ENCODE measurements at places on chromosomes 11 and 22.

- no peak for DNase-seq
Observed at GRCh38 chr11:61710019-61710418, 29.8 kb downstream of the DAGLA start.

DNA sequence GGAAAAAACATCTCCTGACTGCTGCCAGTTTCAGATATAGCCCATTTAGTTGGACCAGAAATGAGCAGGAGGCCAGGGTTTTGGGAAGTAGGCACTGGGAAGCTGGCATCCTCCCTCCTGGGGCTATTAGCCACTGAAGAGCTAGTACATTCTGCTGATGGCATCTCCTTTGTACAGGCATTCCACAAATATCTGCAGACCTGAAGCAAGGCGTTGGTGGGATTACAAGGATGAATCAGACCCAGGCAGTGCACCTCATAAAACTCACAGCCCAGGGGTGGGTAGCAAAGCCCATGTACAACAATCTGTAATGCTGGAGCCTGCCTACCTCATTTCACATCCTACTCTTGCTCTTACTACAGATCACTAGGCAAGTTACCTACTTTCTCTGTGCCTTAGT, 27.5 kb upstream of the POU2AF1 start:
- DNase-seq: no peak

DNA sequence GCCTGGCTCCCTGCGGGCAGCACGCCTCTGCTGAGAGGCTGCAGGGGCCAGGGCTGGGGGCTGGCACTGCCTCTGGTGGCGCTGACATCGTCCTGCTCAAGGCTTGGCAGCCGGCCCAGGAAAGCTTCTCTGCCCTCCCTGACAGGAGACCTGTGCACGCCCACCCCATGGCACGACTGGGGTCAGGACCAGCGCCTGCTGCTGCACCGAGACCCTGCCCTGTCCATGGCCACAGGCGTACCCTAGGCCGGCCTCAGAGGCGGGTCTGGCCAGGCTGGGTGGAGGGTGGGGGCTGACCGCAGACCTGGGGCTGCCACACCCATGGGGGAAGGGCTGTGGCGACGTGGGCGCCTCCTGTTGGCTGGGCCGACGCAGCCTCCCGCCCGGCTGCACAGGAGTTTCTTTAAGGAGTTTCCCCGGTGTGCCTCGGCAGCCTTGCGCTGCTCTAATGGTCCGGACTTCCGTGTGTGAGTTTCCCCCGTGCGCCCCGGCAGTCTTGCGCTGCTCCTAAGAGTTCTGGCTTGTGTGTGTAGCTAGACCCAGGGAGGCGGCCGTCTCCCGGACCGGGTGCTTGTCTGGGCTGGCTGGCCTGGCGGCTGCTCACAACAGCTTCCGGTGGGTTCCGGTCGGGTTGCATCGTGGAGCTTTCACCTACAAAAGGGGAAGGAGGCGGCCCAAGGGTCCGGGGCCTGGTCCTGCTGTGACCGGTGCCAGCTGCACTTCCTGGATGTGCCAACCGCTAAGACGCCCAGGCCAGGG, 4.6 kb downstream of the TRABD start:
- DNase-seq: peak; percentile 88

GRCh38 chr11:95092549-95093324, 3.1 kb downstream of the ENDOD1 start:
- peak; percentile 66 for DNase-seq

GRCh38 chr11:75200051-75200450, 40.5 kb upstream of the TPBGL start:
- DNase-seq: no peak

DNA sequence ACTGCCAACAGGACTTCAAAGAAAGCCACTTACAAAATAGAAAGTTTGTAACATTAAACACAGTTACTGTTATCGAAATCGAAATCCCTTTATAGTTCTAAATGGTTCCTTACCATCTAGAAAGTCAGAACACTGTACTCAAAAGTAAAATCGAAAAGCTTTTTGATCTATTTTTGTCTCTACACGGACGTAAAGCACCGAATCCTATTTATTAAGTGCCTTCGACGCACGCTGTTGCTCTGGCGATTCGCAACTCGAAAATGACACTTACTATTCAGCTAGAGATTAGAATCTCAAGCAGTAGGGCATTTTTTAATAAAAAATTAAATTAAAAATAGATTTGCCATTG, 78.3 kb downstream of the LARGE1 start:
- DNase-seq: no peak
